ENCODE measurements at places on chromosomes 4 and X.

- DNase-seq, result no peak
Observed at GRCh38 chr4:150578745-150579501, 3.0 kb upstream of the MAB21L2 start.

DNA sequence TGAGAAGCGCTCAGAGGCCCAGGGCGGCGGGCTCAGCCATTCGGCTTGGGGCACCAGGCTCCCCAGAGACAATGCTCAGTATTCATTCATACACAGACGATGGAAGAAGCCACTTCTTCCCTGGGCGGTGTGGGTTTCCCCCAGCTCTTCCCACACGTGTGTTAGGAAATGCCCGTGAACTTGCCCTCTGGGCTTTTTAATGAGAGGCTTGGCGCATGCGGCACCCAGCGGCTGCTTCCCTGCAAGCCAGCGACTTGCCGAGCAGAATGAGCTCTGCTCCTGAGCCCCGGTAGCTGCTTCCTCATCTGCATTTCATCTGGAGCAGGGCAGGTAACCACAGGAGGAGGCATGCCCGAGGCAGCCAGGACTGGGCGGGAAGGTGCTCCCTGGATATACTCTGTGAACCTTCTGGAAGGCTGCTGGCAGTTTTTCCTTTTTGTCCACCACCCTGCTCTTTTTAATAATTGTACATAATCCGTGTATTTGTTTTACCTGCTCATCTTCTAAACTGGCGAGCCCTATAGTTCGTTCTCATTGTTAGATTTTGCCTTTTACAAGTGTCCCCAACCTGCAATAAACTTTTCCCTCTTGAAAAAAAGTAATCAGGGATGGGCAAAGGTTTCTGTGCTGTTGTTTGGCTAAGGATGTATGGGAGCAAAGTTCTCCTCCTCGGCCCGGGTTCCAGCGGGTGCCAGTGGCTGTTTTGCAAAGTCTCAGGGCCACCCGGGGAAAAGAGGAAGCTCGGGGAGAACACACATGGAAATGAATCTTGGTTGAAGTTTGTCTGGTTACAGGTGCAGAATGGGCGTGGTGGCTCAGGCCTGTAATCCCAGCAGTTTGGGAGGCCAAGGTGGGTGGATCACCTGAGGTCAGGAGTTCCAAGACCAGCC is 178.8 kb downstream of the DCLK2 start:
- no peak for DNase-seq

DNA sequence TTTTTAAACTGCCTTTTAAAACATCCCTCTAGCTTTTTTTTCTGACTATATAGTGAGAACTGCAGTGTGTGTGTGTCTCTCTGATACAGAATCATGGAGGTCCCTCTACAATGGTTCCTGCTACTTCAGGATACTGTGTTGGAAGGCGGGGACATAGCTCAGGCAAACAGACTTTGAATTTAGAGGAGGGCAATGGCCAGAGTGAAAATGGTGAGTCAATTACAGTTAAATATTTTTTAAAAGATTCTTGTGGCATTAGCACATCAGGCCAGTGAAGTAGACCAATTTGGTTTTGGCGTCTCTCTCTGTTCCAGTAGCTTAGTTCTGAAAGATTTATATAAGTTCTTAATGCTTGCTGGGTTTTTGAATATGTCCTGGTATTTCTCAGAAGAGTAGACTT is 47.1 kb downstream of the ALG13 start:
- no peak for DNase-seq

- no peak for DNase-seq
Observed at GRCh38 chr4:158234671-158235070, 24.4 kb downstream of the TMEM144 start.
